ENCODE measurements at places on chromosomes 6 and 20.

DNA sequence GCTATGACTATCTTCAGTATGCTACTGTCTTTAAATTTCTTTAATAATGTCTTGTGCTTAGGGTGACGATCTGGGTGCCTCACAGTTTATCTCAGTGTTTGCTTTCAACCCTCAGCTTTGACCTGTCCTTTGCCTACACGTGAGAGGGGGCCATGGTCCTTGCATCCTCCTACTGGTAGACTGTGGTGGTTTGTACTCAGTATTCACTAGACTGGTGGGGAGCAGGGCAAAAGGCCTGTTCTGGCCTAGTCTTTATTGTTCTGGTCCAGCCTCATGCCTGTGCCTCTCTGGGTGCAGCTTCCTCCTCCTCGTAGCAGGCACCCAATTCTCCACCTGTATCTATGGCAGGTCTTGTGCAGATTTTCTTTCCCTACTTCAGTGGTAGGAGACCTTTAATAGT is 354.9 kb downstream of the CD109 start:
- no peak for DNase-seq

- no peak for DNase-seq
Observed at GRCh38 chr6:168913866-168914469, 339.7 kb downstream of the THBS2 start.

DNA sequence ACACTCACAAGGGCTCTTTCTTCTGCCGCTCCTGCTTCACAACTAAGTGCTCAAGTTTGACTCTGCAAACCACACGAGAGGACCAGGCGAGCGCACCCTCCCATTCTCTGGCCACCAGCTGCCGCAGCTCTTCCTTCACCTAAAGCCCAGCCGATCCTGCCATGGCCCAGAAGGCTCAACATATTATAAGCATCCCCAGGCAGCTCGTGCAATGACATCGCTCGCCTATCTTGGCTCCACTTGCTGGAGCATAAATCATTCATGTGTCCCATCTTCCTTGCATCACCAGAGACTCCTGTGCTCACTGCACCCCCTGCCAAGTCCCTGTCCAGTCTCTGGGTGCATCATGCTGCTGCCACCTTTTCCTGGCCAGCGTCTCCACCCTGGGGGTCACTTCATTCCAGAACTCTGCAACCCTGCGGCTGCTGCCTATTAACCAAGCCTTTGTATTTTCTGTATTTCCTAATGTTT is 59.0 kb downstream of the PSMG4 start:
- DNase-seq: no peak

- DNase-seq: no peak
Observed at GRCh38 chr6:148747471-148748165, 788 bp downstream of the UST start.

DNA sequence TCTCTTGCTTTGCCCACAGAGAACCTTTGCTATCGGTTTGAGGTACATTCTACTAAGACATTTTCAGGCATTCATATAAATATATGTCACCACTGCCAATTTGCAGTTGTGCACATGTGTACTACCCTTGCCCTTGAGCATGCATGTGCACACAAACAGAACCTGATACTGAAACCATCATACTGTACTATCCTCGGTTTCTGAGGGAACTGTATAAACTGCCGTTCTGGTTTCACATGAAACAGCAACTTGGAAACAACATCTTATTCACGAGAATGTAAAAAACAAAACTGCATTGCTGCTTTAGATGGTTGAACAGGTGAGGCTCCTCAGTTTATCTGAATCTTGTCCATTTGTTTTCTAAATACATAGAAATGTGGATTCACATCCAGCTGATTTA is 151.2 kb upstream of the TMEM170B start:
- DNase-seq: no peak

DNA sequence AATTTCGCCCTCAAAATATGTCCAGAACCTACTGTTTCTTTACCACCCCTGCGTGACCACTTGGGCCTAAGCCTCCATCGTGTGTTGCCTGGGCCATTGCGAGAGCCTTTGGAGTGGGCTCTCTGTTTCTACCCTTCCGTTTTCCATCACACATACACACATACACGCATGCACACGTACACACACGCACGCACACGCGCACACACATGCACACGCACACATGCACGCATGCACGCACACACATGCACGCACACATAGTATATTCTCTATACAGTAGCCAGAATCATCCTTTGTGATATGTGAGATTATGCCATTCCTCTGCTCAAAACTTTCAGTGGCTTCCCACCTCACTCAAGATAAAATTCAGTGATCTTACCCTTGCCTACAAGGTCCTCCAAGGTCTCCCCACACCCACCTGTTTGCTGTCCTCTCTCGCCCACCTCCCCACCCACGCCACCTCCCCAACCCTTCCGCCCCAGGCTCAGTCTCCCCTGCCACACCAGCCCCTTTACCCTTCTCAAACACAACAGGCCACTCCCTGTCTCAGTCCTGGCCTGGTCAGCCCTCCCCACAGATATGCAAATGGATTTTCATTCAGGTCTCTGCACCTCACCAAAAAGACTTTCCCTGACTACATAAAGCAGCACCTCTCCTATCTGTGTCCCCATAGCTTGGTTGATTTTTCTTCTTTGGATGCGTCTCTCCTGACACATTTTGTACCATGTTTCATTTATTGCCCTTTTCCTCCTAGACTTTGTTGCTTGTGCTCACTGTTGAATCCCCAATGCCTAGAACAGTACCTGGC is 559.6 kb downstream of the CD83 start:
- DNase-seq: no peak

DNA sequence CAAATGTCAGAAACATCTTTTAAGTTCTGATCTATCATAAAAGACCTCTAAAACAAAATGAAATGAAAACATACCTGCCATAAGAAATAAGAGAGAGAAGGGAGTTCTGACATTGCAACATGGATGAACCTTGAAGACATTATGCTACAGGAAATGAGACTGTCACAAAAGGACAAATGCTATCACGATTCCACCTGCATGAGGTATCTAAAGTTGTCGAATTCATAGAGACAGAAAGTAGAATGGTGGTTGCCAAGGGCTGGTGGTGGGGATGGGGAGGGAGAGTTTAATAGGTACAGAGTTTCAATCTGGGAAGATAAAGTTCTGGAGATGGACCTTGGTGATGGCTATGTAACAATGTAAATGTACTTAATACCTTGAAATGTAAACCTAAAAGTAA is 3.3 kb downstream of the EZR start:
- DNase-seq: no peak

GRCh38 chr6:97322811-97323210 is 39.8 kb upstream of the MMS22L start:
- DNase-seq: no peak

- no peak for DNase-seq
Observed at GRCh38 chr6:42142118-42142835, at the start of gene C6orf132. C6orf132 (minus strand) TSS chr6:42142620; CDS start chr6:42142444, 176 bp downstream.

DNA sequence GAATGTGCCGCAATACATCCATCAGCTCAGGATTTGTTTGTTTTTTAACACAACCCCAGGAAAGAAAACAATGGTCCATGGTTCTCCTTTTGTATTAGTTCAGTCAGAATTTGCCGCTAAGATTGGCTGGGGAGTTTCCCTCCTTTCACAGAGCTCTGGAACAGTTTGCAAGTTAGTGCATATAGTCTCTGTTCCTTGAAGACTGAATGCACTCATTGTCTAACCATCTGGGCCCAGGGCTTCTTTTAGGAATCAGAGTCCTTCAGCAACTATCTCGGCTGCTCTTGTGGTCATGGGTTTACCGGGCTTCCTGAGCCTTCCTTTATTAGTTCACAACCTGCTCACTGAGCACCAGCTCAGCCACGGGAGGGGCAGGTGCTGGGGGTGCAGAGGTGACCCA is 121.3 kb downstream of the SLC23A2 start:
- DNase-seq: no peak

DNA sequence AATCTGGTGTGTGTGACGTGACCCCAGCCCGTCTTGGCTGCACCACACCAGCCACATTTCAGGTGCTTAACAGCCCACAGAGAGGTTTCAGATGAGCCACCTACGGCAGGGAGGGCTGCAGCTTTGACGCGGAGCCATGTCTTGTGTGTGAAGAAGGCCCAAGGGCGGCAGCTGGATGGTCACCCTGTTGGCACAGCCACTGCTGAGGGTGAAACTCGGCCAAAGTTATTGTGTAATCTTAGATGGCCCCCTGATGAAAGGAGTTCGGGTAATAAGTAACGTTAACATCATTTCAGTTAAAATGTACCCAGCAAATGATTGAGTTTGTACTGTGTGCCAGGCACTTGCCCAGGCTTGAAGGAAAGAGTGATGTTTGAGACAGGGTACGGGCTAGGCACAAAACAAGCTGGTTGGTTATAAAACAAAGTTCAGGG is 97.2 kb downstream of the SSR1 start:
- no peak for DNase-seq

DNA sequence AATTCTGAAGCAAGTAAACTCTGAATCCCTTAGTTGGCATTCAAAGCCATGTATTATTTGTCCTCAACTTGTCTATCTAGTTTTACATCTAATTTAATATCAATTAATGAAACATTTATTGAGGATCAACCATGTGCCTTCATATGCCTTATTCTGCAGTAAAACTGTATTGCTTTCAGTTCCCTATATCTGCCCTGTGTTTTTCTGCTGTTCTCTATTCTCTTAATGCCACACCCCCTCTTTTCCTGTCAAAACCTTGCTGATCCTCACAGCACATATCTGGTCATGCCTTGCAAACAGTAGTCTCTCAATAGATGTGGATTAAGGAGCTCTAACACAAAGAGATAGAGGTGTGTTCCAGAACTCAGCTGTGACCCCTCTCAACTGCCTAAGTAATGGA is 2.0 kb downstream of the FIG4 start:
- no peak for DNase-seq

DNA sequence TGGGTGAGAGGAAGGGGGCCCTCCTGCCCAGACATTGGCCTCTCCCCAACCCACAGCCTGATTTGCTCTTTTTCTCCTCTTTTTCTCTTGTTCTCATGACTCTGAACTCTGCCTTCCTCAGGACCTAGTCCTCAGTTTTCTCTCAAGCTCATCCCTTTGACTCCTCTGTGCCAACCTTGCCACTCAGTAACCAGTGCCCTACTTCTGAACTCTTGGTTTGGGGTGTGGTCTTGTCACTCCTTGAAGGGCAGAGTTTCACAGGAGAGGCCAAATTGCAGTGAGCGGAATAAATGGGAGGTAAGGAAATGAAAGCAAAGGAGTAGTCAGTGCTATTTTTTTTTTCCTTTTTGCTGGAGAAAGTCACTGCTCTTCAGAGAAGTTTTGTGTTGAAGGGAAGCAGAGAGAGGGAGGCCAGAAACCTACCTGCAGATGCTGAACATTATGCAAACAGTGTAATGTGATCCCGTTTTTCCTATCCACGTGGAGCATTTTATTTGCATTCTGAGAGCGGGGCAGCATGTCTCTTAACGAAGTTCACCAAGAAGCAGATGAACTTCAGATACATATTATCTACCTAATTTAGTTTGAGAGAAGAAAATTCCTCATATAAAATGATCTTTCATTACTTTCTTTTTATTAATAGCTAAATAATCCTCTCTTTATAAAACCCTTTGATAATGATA is 26.9 kb downstream of the CFAP61 start:
- no peak for DNase-seq

GRCh38 chr20:1121429-1121828 is 3.0 kb downstream of the PSMF1 start:
- DNase-seq: no peak

GRCh38 chr20:2313316-2313715 is 17.5 kb downstream of the TGM3 start:
- no peak for DNase-seq

- DNase-seq: no peak
Observed at GRCh38 chr6:154572556-154572955, 62.1 kb upstream of the CNKSR3 start.

- DNase-seq: no peak
Observed at GRCh38 chr6:49772285-49772684, 14.8 kb downstream of the PGK2 start.

GRCh38 chr20:49572857-49573256 is 4.9 kb upstream of the PTGIS start:
- DNase-seq: no peak

- DNase-seq: no peak
Observed at GRCh38 chr20:59165396-59165795, 1.8 kb downstream of the ZNF831 start.

DNA sequence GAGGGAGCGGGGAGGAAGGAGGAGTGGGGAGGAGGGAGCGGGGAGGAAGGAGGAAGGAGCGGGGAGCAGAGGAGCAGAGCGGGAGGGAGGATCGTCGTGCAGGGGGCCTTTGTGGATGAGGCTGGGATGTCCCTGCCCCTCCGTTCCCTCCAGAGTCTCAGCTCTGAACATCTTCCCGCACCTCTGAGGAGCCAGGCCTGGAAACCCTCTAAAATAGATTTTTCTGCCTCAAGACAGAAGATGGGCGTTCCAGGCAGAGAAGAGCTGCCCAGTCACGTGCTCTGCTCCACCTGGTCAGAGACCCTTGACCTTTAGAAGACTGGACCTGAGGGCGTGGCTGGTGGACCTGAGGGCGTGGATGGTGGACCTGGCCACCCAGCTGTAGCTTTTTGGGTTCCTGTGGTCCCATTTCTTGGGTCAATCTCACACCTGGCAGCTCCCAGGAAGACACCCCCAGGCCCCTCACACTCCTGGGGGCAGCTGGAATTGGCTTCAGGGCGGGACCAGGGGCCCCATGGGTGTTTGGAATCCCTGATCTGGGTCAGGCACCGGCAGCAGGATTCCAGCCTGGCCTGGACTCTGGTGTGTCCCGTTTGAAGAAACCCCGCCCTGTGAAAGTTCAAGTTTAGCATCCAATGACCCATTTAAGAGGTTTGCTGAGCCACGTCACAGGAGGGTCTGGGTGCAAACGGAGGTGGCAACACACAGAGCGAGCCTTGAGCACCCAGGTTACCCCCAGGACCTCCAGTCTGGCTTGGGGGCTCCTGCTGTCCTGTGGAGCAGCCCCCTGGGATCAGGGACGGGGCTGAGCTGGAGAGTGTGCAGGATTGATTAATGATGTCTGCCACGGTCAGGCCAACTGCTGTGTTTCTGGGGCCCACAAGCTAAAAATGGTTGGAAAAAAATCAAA is 96.9 kb upstream of the BHLHE23 start:
- no peak for DNase-seq

GRCh38 chr6:63553208-63553607 is 19.1 kb upstream of the LOC128125822 start:
- no peak for DNase-seq

GRCh38 chr20:50449738-50450492 is 60.3 kb upstream of the PTPN1 start:
- no peak for DNase-seq

- DNase-seq: no peak
Observed at GRCh38 chr6:10542213-10542612, 21.1 kb downstream of the GCNT2 start.

GRCh38 chr6:5833120-5833519 is 173.6 kb downstream of the NRN1 start:
- DNase-seq: no peak

DNA sequence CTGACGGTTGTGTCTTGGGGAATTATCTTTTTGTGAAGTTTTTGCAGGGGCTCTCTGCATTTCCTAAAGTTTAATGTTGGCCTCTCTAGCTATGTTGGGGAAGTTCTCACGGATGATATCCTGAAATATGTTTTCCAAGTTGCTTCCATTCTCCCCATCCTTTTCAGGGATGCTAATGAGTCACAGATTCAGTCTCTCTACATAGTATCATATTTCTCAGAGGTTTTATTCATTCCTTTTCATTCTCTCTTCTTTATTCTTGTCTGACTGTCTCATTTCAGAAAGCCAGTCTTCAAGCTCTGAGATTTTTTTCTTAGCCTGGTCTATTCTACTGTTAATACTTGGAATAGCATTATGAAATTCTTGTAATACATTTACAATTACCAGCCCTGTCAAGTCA is 61.3 kb downstream of the UNC5CL start:
- no peak for DNase-seq

- DNase-seq: no peak
Observed at GRCh38 chr20:63957690-63958441, 1.6 kb upstream of the UCKL1 start.
